GM23338 (cell line): ENCODE measurements at places on chromosomes 3 and 15. TPM values are rescaled to one million over a fixed set of nuclear protein-coding genes. Genes with fewer than 3 reads are reported as not detected.

DNA sequence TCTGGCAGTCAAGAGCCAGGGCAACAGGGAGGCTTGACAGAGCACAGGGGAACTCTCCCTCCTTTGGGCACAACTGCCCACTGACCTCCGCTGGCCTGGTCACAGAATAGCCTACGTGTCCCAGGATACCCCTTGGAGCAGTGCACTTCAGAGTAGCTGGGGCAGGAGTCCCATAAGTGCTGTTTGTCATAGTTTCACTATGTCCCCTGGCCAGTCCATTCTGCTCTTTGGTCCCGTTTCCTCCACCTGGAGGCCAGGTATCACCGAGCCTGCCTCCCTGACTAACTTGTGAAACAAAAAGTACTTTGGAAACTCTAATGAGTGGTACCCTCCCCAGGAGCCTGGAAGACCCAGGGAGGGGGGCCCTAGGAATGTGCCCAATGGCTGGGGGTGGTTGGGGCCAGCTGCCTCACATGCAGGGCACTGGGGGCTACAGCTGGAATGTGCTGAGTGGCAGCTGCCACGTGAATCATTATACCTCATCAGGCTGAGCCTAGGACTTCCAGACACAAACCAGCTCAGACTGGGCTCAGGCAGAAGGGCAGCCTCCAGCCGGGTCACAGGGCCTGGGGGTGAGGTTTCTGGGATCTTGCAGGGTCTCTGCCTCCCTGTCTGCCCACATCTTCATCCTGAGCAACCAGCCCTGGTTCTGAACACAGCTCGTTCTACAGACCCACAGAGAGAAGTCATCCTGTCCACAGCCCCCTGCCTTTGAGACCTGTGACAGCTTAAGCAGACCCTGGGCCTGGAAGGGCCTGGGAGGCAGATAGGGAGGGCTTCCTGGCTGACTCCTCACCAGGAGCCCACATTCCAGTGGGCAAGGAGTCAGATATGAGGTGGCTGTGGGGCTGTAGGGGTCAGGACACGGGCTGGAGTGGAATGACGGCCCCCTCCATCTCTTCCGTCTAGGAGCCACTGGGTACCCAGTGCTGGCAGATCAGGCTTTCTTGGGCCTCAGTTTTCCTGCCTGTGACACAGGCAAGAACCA, 914 bp upstream of the PTH1R start:
- DNase-seq: no peak

- DNase-seq: no peak
Measured at GRCh38 chr15:76206325-76206976, 104.8 kb downstream of the ETFA start.

GRCh38 chr3:42035816-42036482, 55.2 kb upstream of the TRAK1 start:
- DNase-seq: no peak

DNA sequence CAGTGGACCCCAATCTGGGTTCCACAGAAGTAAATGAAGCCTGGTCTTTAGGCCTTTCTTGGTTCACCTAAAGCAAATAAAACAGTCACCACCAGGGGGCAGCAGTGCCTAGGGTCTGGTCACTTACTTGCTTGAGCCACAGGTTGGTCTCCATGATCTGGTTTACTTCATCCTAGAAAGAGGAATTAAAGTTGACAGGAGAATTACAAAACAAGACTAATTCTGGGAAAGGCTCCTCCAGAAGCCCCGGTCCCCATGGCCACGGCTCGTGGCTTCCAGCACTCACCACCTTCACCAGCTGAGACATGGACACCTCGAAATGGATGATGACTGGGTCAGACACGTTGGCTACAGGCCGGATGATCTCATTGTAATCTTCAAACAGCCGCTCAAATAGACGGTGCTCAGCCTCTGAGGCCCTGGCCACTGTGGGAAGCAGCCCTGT, 2.3 kb downstream of the CHRNA3 start:
- DNase-seq: peak; percentile 96

The SLC2A2 gene
- not detected in 2 replicates for total RNA-seq

DNA sequence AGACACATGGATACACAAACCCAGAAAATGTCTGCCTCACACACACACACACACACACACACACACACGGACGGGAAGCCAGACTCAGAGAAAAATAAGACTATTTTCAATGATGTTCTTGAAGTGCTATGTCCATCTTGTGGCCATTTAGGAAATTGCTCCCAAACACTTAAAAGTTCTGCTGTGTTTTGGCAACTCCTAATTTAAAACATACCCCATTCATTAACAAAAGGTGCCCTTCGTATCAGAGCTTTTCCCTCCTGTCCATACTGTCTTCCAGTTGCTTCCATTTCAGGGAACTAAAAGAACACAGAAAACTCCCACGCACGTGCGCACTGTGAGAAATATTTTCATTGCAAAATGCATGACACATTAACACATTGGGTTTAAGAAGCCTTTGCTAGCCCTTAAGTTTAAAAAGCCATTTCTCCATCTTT, 44.6 kb downstream of the SLC12A1 start:
- DNase-seq: peak; percentile 85

The RPL22L1 gene
- total RNA-seq: 216 and 250 TPM in 2 replicates
